ENCODE measurements at places on chromosomes 4 and X.

- no peak for DNase-seq
Measured at GRCh38 chr4:117512414-117512813, 427.0 kb upstream of the TRAM1L1 start.

- no peak for DNase-seq
Measured at GRCh38 chr4:140469791-140470733, 28.0 kb downstream of the MGAT4D start.

GRCh38 chr4:124334119-124334518 is 378.4 kb downstream of the ANKRD50 start:
- no peak for DNase-seq

- no peak for DNase-seq
Measured at GRCh38 chr4:181507938-181508337, 735.3 kb upstream of the TENM3 start.
